Activated CD8-positive, alpha-beta T cell treated with anti-CD3 and anti-CD28 coated beads for 36 hours (primary cell): ENCODE measurements at places on chromosomes 2 and 18.
A peak's percentile ranks its signal among the peaks of the same experiment; 100 is the strongest.

GRCh38 chr2:216739035-216739434 lies 43.7 kb upstream of the IGFBP5 start:
- DNase-seq, result no peak

- DNase-seq, result no peak
Observed at GRCh38 chr18:48799724-48800315, 150.9 kb downstream of the SMAD7 start.

DNA sequence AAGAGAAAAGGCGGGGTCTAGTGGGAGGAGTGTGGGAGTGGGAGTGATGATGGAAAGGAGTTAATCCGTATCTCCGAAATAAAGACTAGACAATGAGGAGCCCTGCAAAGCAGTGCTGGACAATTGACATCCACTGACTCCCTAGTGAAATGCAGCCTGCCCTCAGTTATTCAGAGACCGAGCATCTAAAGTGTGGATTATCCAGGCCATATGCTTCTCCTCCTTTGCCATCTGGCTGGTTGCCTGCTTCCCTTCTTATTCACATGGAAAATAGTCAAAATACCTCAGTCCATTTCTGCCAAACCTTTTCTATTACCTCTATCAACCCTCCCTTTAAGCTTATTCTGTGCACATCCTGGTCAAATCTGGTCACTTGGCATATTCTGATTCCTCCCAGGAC lies 288.8 kb upstream of the SIX3 start:
- DNase-seq, result no peak

DNA sequence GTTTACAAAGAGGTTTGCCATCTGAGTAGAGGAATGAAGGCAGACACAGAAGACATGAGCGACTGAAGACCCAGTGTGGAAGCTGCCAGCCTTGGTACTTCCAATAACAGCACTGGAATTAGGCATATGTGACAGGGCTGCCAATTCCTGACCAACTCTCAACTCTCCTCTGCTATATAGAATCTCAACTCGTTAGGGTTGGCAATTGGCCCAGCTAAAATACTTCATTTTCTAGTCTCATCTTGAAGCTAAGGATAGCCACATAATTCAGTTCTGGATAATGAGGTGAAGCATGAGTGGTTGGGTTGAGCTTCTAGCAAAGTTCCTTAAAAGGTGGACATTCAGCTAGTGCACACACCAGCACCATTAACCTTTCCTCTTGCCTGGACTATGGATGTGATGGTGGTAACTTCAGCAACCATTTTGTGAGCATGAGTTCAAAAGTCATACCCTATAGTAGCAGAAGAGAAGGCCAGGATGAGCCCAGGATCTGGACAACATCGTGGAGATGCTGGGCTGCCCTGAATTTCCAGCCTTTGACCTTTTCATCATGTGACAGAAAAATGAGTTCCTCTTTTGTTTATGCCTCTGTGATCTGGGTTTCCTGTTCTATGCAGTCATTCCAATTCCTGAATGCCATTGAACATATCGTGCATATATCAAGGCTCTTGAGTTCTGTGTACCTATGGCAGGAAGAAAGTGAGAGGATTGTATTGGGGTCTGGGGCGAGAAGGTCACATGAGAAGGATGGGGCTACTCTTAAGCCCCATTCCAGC lies 68.1 kb upstream of the HAAO start:
- DNase-seq, result no peak

DNA sequence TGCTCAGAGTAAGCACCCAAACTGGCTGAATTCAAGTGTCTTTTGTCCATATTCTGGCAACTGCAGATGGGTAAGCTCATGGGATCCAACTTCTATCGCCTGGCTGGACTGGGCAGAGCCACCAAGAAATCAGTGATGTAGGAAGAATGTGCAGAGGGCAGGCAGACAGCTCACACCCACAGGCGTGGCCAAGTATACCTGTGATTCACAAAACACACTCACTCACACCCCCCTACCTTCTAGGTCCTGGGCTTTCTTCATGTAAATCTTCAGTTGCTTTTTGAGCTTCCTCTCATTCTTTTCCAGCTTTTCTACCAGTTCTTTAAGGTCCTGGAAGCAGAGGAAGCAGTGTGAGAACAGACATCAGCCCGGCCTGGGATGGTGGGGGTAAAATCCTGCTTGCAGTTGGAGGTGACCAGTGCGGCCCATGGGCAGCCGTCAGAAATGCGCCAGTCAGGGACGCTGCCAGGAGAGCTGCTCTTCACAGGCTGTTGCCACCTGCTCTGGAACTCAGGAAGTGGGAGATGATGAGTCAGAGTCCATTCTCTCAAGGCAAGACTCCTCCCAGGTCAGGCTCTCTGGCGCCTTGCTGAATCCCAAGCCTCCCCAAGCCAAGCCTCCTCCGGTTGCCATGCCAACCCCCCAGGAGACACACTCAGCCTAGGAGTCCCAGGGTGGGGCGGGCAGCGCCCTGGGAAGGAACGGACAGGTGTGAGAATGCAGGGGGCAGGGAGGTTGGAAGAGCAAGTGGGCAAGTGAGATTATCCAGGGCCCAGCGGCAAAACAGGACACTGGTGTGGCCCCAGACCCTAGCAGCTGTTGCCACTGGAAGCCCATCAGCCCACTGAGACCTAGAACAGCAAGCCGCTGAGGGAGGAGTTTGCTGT lies 36.2 kb upstream of the ACAA2 start:
- no peak for DNase-seq

DNA sequence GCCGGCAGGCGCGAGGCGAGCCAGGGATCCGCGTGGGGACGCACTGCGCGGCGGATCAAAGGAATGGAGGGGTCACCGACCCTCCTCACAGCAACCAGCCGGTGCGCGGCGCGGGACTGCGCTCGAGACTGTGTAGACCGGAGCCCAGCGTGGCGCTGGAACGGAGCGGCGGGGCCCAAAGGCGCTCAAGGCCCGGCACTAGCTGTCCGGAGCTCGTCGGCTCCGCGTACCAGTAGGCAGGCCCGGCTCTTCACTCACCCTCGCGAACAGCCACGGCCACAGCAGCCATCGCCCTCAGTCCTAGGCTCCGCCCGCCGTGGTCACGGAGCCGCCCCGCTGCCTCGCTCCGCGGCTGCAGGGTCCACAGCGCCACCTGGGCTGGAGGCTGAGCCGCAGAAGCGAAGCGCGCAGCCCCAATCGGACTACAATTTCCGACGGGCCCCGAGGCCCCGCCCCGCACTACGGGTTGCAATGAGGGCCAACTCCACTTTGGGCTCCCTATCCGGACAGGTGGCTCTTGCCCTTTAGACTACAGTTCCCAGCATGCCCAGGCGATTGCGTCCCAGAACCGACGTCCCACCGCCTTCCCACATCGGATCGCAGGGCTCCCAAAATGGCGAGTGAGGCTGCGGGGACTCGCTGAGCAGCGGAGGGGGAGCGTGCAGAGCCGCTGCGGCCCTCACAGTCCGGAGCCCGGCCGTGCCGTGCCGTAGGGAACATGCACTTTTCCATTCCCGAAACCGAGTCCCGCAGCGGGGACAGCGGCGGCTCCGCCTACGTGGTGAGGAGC lies at the start of the genes EIF2B4 and SNX17:
EIF2B4 (minus strand) TSS at position 313 of the 790 bp plus-strand sequence; CDS start at position 289, 24 bp downstream.
SNX17 (plus strand) TSS at position 591 of the 790 bp plus-strand sequence; CDS start at position 719, 128 bp downstream.
- DNase-seq, result peak; percentile 99

- no peak for DNase-seq
Observed at GRCh38 chr18:53551868-53552426, 672.5 kb downstream of the MBD2 start.

DNA sequence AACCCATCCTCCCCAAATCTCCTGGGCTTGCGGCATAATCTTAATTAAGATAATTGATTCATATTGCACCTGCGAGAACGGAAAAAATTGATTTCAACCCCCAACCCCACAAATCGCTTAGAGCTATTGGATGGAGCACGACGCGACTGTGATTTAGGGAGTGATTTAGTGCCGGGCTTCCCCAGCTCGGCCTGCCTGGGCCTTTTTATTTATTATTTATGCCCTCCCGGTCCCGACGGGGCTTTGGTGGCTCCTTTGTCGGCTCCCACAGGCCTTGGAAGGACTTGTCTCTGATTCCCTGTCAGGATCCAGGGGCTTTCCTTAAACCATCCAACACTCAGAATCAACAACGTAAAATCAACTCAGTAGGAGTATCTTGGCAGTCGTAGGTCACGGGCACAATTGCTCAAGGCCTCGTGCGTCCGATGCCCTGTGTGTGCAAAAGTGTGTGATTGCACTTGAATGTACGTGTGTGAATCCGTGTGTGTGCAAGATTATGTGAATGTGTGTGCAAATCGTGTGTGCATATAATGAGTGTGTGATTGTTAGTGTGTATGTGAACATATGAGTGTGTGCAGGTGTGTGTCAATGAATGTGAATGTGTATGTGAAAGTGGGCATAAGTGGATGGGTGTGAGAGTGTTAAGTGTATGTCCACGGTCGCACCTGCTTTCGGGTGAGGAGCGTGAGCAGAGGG lies 4.3 kb upstream of the NEUROD1 start:
- no peak for DNase-seq

DNA sequence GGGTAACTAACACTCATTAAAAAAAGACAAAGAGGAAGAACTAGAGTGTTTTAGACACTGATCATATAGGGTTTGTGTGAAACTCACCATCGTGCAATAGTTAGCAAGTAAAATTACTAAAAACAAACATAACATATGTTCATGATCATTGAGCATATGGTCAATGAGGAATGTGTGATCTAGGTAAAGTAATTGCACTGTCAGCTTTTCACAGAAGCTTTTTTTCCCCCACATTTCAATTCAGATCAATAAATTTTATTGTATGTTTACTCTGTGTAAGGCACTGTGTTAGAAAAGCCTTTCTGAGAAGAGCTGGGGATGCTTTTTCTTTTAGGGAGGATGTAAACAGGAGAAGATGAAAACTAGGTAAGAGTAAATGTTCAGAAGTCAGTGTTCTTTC lies 348.2 kb downstream of the LRP1B start:
- no peak for DNase-seq

DNA sequence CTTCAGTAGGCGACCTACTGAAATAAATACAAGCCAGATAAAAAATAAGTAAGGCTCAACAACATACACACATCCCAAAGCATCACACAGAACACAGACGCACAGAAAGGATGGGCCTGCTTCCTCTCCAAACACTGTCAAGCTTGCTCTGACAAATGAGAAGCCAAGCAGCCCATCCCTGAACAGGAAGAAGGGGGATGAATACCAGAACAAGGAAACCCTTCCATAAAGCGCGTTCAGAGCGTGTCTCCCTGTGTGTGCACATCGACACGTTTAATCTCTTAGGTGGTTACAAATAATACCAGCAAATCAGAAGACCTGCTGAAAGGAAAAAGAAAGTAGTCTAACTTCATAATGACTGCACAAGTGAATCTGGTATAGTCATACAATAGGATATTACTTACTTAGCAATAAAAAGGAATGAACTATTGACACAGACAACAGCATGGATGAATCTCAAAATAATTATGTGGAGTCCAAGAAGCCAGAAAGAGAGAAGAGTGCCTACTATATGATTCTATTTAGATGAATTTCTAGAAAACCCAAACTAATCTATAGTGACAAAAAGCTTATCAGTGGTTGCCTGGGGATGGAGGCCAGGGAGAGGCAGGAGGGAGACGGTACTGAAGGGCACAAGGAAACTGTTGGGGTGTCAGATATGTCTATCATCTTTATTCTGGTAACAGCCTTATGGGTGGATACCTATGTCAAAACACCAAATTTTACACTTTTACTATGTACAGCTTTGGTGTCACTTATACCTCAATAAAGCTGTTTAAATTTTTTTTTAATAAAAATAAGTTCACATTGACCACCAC lies 26.8 kb downstream of the MBOAT2 start:
- DNase-seq, result no peak

- DNase-seq, result no peak
Observed at GRCh38 chr18:75375341-75375740, 52.2 kb downstream of the SMIM21 start.

DNA sequence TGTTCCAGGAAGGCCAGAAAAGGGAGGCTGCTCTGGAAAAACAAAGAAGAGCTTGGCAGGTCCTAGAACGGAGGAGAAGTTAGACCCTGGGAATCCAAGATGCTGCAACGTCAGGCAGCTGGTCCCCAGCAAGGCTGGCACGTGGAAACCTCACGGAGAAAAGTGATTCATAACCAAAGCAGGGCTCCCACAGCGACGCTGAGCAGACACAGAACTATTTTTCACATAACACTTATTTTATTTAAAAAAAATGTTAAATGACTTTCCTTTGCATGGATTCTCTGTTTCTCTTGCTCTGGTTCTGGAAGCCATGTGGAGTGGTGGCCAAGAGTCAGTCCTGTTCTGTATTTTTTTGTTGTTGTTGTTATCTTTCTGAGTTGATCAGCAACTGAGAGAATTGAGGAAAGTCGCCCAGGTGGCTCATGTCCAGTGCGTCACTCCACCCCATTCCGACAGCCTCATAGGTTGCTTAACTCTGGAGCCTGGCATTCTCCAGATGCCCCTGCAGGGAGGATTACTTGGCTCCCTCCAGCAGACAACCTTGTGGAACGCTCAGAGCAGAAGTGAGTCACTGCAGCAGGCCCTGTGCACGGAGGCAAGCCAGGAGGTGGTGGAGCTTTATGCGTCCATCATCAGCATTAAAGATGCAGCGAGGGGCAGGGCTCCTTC lies 229.9 kb upstream of the HDAC4 start:
- DNase-seq, result no peak

GRCh38 chr18:36974686-36975085 lies 145.8 kb downstream of the KIAA1328 start:
- no peak for DNase-seq

DNA sequence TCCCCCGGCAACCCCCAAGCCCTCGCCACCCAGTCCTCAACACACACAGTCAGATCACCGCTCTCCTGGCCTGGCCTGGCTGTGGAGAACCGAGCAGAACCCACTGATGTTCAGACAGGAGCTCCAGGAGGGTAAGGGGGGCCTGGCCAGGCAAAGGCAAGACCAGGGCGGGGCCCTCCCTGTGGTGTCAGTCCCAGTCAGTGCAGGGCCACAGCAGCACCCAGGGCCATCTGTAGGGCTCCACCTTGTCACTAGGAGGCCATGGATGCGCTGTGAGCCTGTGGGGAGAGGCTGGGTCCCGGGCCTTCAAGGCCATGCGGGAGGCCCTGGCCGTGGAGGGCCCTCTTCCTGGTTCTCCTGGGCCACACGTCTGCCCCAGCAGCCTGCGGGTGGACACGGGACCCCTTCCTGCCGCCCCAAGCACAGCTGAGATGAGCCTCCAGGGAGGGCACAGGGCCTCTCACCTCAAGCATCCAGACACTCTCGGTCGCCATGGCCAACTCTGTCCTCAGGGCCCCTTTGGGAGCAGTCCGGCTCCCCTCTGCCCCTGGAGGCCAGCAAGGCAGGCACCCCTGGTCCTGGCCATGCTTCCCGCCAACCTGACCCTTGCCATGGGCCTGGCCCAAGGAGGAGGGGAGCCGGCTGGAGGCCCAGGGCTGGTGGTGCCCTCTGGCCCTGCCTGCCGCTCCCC lies 2.0 kb downstream of the ANO7 start:
- DNase-seq, result no peak
